ENCODE measurements at places on chromosomes 6 and 20. TPM values are rescaled to one million over a fixed set of nuclear protein-coding genes. Genes with fewer than 3 reads are reported as not detected.
A peak's percentile ranks its signal among the peaks of the same experiment; 100 is the strongest.

Gene SPATS1
- polyA plus RNA-seq, result not detected

Gene TMEM217
- polyA plus RNA-seq, result 1.5 TPM

Gene SLC22A2
- polyA plus RNA-seq, result 9.6 TPM

Gene LY6G5C
- polyA plus RNA-seq, result 2.4 TPM

Gene HMGCLL1
- polyA plus RNA-seq, result 2.3 TPM

Gene PPT2
- polyA plus RNA-seq, result 35.0 TPM

Gene ZNF292
- 37.3 TPM for polyA plus RNA-seq

Gene TXLNB
- polyA plus RNA-seq, result 2.2 TPM

GRCh38 chr6:68638230-68638900, 3.3 kb downstream of the ADGRB3 start:
- no peak for DNase-seq

- DNase-seq, result no peak
Measured at GRCh38 chr6:170090561-170090960, 200.3 kb downstream of the DLL1 start.

DNA sequence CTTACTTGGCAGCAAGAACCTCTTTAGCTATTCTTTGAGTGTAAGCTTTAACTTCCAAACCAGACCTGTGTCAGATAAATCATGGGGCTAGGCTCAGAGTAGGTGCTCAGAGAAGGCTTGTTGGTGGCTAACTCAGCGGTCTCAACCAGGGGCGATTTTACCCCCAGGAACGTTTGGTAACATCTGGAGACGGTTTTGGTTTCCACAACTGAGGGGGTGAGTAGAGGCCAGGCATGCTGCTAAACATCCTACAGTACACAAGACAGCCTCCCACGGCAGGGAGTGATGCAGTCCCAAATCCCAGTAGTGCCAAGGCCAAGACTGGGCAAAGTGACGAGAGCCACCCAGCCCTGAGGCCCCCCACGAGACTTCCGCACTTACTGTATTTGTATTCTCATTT, 59.2 kb downstream of the RAB44 start:
- DNase-seq, result no peak

- no peak for DNase-seq
Measured at GRCh38 chr6:34074064-34074742, 71.7 kb downstream of the GRM4 start.

- DNase-seq, result peak; percentile 60
Measured at GRCh38 chr6:116100419-116101301, at the start of gene NT5DC1. Gene NT5DC1 (plus strand): TSS chr6:116100853. CDS start chr6:116100931, 78 bp downstream.

GRCh38 chr6:24704468-24704867, 14.5 kb downstream of the C6orf62 start:
- no peak for DNase-seq

GRCh38 chr6:15595461-15596173, 67.2 kb downstream of the DTNBP1 start:
- DNase-seq, result no peak

- no peak for DNase-seq
Measured at GRCh38 chr20:23497536-23497935, 6.6 kb downstream of the CST8 start.

DNA sequence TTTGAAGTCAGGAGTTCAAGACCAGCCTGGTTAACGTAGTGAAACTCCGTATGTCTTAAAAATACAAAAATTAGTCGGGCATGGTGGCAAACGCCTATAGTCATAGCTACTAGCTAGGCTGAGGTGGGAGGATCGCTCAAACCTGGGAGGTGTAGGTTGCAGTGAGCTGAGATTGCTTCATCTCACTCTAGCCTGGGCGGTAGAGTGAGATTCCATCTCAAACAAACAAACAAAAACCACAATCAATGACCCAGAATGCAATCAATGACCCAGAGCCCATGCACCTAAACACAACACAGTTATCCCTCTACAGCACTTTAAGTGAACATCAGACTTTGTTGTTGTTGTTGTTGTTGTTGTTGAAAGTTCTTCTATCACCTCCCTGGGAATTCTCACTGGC, 77.9 kb downstream of the MYB start:
- DNase-seq, result no peak

- no peak for DNase-seq
Measured at GRCh38 chr6:141347086-141347485, 785.6 kb upstream of the GJE1 start.

GRCh38 chr6:144582939-144583613, 297.9 kb downstream of the UTRN start:
- no peak for DNase-seq

DNA sequence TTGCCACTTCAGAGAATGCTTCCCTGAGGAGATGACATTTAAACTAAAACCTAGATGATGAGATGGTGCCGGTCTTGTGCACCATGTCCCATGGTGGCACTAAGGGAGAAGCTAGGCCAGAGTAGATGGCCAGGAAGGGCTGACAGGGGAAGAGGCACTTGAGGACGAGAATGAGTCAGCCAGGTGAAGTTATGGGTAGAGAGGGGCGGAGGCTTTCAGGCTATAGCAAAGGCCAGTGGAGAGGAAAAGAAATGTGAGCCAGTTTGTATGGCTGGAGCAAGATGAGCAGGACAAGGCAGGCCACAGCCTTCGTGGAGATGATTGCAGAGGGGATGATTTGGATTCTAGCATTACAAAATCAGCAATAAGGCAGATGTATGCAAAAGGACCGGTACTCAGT, 44.7 kb upstream of the ADGRF4 start:
- no peak for DNase-seq

- no peak for DNase-seq
Measured at GRCh38 chr6:55474382-55474781, 104.6 kb downstream of the HMGCLL1 start.

DNA sequence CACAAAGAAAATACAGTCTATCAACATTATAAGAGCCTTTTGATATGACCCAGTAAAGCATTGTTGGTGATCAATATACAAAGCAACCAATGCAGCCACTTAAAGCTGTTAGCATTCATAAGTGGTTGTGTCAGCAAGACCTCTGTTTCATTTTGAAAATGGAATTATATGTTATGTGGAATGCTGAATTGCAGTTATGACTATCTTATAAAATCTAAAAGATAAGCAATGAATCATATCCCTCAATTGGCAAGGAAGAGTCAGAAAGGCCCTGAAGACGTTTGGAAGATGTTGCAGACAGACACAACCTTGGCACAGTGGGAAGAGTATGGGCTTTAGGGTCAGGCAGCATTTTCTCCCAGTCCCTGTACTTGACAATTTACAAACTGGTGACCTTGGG, 93.8 kb upstream of the RNF217 start:
- DNase-seq, result no peak

DNA sequence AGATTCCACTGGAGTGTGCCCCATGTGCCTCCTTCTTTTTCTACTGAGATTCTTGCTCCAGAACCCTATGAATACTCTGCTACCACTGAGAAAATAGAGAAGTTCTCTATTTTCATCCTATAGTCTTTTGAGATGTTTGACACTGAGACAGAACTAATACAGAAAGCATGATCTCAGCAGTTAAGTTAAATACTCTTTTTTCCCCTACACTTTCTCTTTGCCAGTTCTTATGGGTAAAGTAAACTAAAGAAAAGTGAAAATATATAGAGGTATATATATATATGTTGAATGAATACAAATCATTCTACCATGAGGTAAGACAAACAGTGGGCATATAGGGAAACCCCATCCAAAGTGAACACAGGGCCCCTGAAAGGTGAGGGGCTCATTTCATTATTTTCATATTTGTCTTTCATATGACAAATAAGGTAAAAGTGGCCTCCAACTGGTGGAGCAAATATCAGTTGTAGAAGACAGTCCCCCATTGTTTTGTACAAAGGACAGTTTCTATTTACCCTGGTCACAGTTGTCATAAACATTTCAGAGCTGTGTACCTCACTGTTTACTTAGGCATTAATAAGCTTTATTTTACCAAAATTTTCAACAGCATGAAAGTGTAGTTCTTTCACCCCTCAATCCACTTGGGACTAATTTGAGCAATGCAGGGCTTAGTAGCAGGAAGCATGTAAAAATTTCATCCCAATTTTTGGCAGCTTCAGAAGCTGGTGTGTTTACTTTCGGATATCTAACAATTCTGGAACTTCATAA, 188.3 kb upstream of the MARCKS start:
- no peak for DNase-seq

GRCh38 chr6:40290816-40291215, 296.3 kb downstream of the LRFN2 start:
- no peak for DNase-seq

DNA sequence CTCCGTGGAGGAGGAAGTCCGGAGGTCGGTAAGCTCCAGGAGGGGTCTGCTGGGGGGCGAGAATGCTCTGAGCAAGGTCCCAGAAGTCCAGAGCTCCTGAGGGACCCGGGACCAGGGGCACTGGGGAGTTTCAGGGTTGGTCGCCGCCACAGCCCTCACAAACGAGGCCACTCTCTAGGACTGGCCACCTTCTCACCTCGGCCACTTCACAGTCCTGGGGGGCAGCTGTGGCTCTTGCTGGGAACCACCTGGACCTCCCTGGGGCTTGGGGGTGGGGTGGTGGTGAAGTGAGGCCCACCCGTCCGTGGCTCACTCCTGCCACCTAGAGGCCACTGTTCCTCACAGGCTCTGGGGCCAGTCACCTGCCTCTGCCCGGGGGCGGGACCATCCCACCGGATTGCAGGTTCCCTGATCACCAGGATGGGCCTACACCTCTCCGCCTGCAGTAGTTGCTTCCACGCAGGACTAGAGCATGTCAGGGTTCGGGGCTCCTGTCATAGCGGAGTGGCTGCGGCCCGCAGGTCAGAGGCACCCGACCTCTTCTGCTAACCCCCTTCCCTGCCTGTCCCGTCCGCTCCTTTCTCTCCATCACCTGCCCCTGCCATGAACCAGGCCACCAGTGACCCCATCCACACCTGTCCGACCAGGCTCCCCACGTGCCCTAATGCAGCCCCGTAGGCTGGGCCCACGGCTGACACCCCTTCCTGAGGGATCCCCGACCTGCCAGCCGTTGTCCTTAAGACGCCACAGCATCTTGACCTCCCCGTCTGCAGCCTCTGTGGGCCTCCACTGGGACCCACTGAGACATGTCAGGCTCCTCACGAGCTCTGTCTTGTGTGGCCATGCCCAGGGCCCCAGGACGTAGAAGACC, 5.1 kb upstream of the TCEA2 start:
- peak; percentile 61 for DNase-seq

DNA sequence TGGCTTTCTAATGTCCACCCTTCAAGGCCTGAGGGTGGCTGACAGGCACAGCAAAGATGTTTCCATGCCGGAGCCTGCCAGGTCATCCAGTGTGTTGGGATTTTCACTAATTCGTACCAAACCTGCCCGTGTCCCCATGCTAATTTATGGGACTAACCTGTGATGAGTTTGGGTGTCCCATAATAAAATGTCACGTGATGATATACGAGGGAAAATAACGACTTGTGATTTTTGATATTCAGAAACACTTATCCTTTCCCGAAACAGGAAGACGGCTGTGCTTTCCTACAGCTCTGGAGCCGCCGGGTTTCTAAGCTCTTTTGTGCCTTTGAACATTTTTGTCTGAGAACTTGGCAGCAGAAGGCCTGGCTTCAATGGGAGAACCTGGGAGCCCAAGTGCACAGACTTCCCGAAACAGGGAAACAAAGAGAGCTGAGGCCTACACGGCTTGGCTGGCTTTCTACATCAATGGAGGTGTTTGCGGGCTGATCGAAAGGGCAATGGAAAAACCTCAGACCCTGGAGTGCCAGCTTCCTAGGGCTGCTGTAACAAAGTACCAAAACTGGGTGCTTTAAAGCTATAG, 171.9 kb upstream of the JARID2 start:
- no peak for DNase-seq

DNA sequence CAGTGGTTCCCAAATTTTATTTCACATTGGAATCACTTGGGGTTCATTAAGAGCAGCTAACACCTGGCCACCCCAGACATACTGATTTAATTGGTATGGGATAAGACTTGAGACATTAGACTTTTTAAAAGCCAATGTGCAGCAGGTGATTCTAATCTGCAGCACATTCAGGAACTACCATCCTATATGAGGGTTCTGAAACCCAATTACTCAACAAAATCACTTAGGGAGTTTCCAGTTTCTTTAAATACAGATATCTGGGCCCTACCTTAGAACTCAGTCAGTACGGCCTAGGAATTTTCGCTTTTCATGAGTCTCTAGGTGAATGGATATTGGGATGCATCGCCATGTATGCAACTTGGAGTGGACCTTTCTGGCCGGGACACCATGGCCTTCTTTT, 24.0 kb upstream of the L3MBTL3 start:
- DNase-seq, result no peak

Data from right renal pelvis (tissue), 4 donors.